Body of pancreas (tissue), 4 donors: ENCODE measurements at places on chromosomes 4 and X.

DNA sequence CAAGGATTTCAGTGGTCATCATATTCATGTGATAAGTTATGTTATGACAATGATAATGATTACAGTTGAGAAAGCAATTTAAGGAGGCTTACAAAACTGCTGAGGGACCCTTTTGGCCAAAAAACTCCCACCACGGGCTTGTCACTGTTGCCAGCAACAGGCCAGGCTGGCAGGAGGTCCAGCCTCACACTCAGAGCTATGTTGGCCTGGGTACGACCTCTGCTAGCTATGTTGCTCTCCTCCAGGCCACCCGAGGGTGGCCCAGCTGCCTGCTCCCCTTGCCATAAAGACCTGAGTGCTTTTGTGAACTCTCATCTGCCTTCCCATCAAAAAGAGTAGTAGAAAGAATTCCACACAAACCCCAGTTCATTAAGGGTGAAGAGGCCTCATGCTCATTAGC, 52.0 kb downstream of the MID1 start:
- no peak for DNase-seq

DNA sequence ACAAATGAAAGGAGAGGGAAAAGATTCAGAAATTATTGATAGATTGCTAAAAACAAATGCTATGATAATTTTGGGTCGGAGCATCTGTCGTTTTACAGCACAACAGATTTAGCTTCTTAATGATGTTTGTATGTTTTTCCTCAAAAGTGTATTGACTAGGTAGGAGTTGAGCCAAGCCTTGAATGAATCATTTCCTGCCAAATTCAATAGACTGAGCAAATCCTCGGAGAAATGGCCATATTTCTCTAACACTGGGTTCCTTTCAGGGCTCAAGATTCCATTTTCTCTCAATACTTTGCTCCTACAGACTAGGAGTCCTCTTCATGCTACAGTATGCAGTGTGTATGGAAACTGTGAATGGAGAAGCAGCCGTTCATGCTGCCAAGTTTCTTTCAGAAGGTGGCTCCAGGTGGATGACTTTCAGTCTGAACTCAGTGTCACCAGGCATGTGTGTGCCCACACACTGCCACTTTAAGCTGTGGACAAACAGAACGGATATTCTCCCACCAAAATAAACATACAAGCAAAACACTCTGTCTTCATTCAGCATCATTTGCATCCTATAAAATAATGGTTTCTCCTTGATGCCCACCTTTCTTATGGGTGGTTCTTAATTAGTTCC, 146.0 kb downstream of the TBL1X start:
- DNase-seq: no peak

DNA sequence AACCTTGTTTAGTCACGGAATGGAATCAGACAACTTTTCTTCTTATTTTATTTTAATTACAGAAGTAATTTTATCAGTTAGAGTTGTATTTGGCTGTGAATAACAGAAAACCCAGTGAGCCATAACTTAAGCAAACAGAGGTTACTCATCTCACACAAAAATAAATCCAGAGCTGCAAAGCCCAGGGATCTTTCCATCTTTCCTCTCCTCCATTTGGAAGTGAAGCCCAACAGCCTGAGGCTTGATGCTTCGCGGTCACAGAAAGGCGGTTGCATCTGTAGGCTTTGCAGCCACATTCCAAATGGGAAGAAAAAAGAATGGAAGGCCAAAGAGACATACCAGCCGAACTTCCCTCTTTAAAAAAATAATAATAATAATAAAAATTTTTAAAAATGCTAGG, 22.6 kb downstream of the CHRNA9 start:
- DNase-seq: no peak

- no peak for DNase-seq
Measured at GRCh38 chr4:83201761-83202160, 82.8 kb downstream of the COQ2 start.

- DNase-seq: no peak
Measured at GRCh38 chrX:46704767-46705386, 54.0 kb downstream of the SLC9A7 start.

- no peak for DNase-seq
Measured at GRCh38 chrX:27883468-27884092, 75.8 kb downstream of the MAGEB10 start.

- DNase-seq: no peak
Measured at GRCh38 chr4:98833384-98833783, 95.5 kb downstream of the EIF4E start.

DNA sequence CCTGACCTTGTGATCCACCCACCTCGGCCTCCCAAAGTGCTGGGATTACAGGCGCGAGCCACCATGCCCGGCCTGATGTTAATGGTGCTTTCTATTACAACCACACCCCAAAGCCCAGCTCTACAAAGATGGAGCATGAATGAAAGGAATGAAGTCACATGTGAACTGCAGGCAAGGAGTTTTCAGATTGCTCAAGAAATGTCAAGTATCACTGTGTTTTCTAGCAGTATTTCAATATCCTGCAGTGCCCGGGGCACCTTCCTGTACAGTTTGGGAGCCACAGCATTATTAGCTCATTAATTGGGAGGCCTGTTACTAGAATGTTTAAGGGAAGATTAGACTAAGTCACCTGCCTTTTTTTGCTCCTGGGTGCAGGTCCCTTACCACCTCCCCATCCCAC, 40.1 kb downstream of the PRIMPOL start:
- no peak for DNase-seq

DNA sequence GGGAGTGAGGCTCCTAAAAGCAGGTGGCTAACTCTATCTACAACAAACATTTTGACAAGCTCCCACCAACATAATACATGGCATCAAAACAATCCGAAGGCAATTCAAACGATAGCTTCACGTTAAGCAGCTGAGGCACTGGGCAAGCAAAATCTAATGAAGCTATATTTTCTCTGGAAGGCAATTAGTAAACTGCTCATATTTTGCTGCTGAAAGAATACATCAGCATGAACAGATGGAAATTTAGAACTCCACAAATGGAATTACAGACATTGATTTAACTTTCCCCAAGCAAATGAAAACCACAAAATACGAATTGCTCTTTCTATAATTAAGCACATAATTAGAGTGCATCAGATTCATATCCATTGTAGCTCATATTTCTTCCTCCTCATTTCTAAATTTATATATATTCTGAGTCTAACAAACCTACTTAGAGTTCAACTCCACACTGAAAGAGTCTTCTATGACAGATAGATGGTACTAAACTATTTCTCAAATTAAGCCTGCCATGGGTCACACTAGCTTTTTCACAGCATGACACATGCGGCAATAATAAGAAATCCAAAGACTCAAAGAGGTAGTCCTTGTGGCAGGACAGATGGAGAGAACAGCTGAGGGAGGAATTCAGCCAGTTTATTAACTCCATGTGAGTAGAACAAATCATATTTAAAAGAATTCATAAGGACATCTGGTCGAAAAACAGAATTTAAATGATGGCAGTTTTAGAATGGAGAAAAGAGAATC, 305.4 kb downstream of the MAPK10 start:
- DNase-seq: no peak
